Brain pericyte (primary cell): ENCODE measurements at places on chromosomes 2 and 18.

DNA sequence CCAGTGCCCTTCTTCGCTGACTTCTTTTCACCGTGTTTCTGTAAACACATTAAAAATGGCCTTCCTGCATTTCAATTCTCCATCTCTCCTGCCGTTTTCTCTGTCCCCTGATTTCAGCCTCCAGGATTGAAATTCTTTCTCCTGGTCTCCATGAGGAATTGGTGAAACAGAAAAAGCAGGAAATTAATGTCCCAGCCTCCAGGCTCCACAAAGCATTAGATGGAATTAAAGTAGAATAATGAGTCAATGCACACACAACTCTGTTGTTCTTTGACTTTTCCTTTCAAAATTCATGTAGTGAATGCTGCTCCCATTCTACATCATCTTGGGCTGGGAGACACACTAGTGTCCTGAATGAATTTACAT lies 209.5 kb downstream of the KLHL29 start:
- no peak for DNase-seq

GRCh38 chr2:85525567-85525966 lies 13.4 kb upstream of the MAT2A start:
- DNase-seq, result no peak

- no peak for DNase-seq
Measured at GRCh38 chr2:81648370-81648769, 1343.8 kb upstream of the LRRTM1 start.

DNA sequence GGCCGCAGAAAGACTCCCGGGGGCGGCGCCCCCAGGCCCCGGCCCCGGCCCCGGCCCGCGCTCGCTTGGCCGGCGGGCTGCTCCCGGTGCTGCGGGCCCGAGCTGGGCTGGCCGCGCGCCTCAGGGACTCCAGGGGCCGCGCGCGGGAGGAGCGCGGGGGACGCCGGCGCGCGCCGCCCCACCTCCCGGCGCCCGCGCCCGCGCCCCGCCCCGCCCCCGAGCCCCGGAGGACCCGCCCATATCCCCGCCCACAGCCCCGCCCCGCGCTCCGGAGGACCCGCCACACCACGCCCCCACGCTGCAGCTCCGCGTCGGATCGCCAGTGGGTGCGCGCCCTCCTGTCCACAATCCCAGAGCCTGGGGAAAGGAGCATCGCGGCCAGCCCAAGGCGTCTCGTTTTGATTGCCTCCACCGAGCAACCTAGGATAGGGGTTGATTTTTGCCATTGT lies at the start of gene PARD6G:
Gene PARD6G, minus strand, starts transcription at position 122 of the 449 bp plus-strand sequence. CDS start 166 bp downstream, outside the sequence.
- DNase-seq, result no peak

GRCh38 chr2:10422251-10422650 lies 25.9 kb downstream of the ODC1 start:
- no peak for DNase-seq

GRCh38 chr2:199956062-199956380 lies 639 bp downstream of the MAIP1 start:
- no peak for DNase-seq

DNA sequence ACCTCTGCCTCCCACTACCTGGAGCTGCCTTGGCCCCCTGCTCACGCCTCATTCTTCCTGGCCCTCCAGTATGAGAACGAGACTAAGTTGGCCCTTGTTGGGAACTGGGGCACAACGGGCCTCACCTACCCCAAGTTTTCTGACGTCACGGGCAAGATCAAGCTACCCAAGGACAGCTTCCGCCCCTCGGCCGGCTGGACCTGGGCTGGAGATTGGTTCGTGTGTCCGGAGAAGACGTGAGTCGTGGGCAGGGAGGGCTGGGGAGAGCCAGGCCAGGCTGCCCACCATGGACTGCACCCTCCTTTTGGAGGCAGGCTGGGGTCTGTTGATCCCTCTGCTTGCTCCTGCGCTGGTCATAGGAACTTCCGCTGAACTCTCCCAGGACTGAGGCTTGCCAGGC lies 114.7 kb downstream of the DYSF start:
- DNase-seq, result no peak

DNA sequence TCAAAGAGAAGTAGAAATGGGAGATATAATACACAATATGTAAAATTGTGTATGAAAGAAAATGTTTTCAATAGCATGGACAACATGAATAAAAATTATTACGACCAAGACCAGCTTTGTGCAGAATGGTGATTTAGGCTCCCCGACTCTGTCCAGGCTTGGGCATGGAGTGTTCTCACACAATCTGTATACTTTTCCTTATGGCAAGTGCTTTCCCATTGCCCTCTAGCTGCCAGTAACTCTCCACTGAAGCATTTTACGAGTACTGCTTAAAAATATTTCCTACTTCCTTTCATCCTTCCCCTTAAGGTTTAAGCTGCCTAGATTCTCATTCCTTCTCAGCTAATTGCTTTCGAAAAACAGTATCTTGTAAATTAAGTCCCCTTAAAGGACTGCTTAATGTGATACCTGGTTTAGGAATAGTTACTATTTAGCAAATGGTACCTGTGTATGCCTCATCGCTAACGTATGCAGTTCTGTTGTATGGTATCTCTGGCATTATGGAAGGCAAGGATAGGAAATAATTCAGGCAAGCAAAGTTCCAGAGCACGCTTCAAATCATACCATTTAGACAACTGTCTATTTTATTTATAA lies 714.6 kb downstream of the ERBB4 start:
- DNase-seq, result no peak

DNA sequence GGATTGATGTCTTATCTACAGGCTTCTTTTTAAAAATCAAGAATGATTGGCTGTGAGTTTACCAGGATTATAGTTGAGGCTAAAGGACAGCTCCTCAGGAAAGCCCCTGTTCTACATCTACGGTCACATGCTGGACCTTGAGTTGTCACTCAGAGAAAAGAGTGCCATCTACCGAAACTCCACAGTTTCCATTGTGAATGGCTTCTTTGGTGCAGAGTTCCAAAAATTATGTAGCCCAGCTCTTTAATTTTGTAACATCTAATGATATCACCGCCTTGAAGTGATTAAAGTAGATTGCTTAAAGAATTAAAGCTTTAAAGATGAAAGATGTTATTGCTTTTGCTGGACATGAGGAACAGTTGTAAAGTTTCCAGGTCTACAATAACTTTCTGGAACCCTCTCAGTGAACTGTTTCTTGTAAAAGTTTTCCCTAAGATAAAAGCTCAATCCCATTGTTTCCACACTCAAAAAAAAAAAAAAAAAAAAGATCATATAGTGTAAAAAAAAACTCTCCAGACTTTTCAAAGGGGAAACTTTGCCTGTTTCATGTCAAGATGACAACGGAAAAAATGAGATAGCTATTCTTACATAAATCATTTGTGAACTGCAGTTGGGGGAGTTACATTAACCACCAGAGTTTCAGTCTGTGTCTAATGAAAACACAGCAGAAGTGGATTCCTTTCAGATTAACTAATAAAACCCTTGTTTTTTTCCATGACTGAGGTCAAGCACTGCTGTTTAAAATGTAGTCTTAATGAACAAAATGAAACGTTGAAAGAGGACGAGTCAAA lies 4.3 kb downstream of the COL3A1 start:
- DNase-seq, result no peak

- no peak for DNase-seq
Measured at GRCh38 chr2:161115605-161116380, 44.4 kb upstream of the TANK start.

DNA sequence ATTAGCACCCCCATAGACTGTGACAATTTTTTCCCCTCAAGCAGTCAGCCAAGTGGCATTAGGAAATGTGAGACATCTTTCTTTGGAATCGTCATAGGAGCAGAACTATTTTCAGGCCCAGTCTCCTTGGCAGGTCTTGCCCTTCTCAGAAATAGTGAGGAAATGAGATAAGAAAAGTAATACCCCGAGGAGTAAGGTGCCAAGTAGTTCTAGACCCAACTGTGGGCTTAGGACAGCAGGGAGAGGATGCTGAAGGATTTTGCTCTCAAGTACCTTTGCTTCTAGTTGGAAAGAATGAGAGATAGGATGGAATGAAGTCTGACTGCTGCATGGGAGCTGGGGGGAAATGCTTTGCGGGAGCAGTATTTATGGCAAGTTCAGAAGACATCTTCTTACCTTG lies 31.8 kb downstream of the PRKCE start:
- no peak for DNase-seq

GRCh38 chr2:8219096-8219495 lies 462.8 kb upstream of the ID2 start:
- DNase-seq, result no peak

- no peak for DNase-seq
Measured at GRCh38 chr2:219457784-219458369, 23.2 kb downstream of the SPEG start.

- DNase-seq, result no peak
Measured at GRCh38 chr18:46756025-46756558, 761 bp downstream of the ST8SIA5 start.

- no peak for DNase-seq
Measured at GRCh38 chr2:124283096-124283495, 258.0 kb downstream of the CNTNAP5 start.

- DNase-seq, result no peak
Measured at GRCh38 chr2:73112913-73113854, at the start of gene RAB11FIP5. TSS of gene RAB11FIP5 (minus strand) at chr2:73112948. CDS start at chr2:73112777, 171 bp downstream.

GRCh38 chr2:236576087-236576486 lies 6.5 kb downstream of the ACKR3 start:
- DNase-seq, result no peak

DNA sequence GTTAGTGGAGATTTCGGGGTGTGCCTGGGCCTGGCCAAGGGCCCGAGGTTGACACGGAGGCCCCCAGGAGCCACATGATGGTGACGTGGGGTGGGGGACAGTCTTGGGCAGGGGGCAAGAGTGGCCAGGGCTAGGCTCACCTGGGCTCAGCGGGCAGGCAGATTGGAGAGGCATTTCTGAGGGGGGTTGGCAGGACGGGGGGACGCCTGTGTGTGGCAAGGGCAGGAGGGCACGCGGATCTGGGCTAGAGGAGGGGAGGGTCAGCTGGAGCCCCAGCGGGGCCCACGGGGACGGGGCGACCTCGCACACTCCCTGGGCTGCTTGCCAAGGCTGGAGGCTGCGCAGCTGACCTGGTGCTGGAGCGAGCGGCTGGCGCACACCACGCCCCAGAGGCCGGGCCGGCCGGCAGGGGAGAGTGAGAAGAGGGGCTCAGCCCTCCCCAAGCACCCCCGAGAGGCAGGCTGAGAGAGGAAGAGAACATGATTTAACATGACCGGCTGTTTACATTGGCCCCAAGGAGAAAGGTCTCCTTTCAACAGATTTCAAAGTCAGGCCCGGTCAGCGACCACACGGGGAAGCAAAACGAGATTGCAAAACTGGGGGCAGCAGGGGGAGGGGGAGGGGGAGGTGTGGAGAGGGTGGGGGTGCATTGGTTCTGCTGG lies 38.0 kb upstream of the SNED1 start:
- peak; percentile 82 for DNase-seq

DNA sequence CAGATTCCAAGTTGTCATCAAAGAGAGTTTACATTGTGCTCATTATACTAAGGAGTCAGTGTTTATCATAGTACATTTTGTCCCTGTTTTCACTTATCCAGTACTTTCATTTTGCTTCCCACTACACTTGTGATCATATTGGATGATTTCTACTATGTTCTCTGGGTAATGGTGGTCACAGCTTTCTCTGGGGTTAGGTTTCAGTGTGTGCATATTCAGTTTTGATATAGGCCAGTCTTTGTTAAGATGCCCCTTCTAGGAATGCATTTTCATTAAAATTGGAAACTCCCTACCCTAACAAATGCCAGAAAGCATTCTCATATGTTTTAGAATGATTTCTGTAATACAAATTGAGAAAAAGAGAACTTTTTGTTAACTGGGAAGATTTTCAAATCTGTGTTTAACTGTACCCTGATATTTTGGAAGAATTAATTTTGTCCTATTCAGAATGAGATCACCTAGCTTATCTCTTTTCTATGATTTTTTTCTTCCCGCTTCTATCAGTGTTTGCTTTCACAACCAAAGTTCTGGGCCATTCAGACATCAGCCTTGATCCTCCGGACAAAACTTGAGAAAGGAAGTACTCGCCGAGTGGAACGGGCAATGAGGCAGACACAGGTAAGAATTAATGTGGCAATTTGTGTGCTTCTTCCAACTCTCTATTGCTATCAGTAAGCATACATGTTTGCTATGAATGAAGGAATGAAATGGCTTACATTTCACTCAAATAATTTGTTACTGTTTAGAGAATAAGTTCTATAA lies 74.6 kb downstream of the TTC27 start:
- DNase-seq, result no peak

DNA sequence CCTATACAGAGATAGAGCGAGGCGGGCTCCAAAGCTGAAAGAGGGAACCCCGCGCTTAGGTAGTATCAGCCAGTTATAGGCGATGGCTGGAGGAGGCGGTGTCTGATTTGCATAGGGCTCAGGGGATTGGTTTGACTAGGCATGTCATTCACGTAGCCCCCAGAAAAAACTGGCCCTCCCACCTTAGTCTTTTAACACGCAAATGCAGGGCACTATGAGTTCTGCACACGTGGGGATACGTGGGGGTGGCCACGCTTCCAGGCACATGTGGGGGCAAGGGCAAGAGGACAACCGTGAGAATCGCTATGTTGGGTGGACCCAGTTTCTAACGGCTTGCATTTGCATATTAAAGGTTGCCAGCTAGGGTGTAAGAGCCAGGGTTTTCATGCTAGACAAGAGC lies 56.7 kb upstream of the MSTN start:
- DNase-seq, result no peak

- DNase-seq, result no peak
Measured at GRCh38 chr2:119289642-119290041, 66.0 kb downstream of the STEAP3 start.

GRCh38 chr2:108877506-108877905 lies 90.9 kb downstream of the CCDC138 start:
- no peak for DNase-seq

DNA sequence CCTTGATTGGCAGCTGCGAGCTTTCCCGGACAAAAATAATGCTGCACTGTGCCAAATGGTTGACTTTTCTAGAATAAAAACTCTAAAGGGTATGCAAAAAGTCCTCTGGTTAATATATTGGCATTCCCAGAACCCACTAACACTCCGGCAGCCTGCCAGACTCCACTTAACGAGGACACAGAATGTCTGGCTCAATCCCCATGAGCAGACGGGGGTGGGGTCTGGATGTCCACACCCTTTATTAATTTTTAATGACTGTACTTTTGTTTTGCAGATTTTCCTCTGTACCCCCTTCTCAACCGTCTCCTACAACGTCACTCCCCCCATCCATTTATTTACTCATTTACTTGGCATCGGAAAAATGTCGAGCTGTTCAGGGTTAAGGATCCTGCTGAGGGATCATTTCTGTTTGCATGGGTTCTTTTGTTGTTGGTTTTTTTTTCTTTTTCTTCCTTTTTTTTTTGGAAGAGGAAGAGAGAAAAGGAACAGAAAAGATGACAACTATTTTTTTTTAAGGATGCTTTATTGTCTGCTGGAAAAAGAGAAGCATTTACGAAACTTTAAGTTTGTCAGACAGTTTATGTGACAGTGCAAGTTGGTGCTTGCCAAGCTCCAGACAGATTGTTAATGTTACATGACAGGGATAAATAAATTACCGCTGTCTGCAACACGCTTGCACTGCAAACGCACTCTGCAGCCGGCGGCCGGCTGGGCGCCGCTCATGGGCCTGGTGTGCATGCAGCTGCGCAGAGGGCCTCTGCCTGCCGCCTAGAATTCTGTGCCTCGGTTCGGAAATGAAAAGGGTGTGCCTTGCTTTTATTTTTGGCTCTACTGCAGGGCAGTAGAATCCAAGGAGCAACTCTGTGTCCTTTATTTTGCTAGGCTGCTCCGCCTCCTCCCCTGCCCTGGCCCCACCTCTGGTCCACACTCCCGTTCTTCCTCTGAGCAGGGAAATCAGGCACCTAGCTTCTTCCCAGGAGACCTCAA lies 3.6 kb downstream of the LDLRAD4 start:
- DNase-seq, result no peak
